Activated CD8-positive, alpha-beta T cell treated with anti-CD3 and anti-CD28 coated beads, Interleukin-2, amount 10 ng/mL, durations not matched to agents 7 days and 5 days (primary cell): ENCODE measurements at places on chromosomes 2 and 18.

- no peak for DNase-seq
These were observed 198.8 kb upstream of the LHCGR start for GRCh38 chr2:48954311-48954710.

GRCh38 chr2:28652217-28652616, 99.4 kb upstream of the PPP1CB start:
- no peak for DNase-seq

- DNase-seq = no peak
These were observed 706.9 kb upstream of the ID2 start for GRCh38 chr2:7974936-7975335.

- DNase-seq = no peak
These were observed 236.4 kb downstream of the PLCL1 start for GRCh38 chr2:198040835-198041234.

- DNase-seq = no peak
These were observed 88.4 kb upstream of the NPAS2 start for GRCh38 chr2:100731535-100731981.

DNA sequence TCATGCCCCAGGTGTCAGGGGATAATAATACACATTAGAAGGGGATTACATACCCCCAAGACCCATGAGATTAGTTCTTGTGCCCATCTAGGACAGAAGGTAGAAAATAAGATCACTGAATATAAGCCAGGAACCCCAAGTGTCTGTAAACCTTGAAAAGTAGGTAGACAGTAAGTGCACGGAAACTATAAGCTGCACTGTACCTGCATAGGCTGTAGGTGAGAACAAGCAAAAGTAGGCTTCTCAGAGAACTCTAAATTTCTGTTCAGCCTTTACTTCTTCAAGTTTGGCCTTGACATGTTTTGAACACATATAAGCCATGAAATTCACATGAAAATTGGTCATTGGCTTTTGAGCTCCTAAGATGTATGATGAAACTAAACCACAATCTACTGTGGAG, 113.0 kb upstream of the FSIP2 start:
- DNase-seq = no peak

- DNase-seq = no peak
These were observed 109.9 kb downstream of the TMEM131 start for GRCh38 chr2:97885841-97886240.

- DNase-seq = no peak
These were observed 152.5 kb downstream of the AFF3 start for GRCh38 chr2:99989905-99990304.

DNA sequence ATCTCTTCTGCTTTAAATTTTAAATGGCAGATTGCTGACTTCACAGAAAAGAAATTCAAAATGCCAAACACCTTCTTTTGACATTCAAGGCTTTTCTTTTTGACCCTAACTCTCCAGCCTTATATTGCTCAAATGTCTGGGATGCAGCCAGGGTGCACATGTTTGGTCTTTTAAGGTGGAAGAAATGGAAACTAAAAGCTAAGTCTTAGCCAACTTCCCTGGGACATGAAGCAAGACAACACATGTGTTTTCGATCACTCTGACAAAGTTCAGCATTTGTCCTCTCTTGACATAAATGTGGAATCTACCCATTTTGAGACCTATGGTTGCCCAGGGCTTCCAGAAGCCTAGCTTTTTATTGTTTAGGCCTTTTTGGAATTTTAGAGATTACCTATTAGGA, 161.6 kb downstream of the RDH14 start:
- DNase-seq = no peak

DNA sequence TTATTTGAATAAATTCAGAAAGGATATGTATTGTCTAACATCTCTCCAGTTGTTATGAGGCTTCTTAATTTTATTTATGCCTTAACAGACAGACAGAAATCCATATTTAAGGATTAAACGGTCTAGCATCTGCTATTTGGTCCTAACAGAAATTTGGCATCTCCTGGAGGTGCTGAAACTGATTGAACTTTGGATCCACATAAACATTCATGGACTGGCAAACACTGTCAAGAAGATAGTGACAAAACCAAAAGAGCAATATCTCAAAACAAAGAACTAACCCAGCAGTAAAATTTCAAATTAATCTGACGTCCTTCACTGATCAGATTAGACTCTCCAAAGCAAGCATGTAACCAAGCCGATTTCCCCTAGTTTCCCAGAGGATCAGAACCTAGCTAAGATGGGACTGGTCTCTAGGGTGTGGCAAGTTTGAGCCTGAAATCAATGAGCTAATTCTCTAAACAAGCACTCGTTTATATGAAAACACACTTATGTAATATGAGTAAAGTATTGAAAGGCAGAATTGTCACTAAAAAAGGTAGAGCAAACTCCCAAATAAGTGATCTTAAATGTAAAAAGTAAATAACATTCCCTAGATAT, 139.5 kb downstream of the NOL4 start:
- no peak for DNase-seq

GRCh38 chr2:30300456-30301221, 69.3 kb downstream of the LBH start:
- no peak for DNase-seq

GRCh38 chr2:17672583-17673317, 80.9 kb downstream of the SMC6 start:
- no peak for DNase-seq

DNA sequence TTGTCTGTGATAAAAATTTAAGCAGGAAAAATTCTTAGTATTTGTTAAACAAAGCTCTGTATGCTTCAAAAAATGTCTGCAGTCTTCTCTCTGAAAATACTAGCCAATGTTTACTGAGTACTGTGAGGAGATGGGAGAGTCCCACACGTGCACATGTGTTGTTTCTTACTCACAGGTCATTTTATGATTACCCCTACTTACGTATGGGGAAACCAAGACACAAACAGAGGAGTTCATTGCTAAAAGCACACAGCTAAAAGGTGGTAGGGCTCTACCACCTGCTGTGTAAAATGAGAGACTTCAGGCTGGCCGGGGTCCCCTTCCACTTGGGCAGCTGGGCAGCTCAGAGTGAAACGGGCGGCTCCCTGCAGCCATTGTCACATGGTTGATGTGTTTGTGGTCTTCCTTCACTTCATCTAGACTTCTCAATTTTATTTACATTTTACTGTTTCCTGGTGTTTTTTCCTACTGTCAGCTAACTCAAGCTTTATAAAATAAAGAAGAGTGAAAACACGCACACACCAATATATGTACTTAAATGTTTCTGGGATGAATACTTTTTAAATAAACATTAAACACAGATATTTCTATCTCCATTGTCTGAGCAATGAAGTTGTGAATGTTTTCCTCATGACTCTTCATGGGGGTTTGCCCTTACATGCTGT, 71.2 kb downstream of the MBP start:
- no peak for DNase-seq

GRCh38 chr2:240817496-240818292, 2.3 kb downstream of the KIF1A start:
- no peak for DNase-seq

DNA sequence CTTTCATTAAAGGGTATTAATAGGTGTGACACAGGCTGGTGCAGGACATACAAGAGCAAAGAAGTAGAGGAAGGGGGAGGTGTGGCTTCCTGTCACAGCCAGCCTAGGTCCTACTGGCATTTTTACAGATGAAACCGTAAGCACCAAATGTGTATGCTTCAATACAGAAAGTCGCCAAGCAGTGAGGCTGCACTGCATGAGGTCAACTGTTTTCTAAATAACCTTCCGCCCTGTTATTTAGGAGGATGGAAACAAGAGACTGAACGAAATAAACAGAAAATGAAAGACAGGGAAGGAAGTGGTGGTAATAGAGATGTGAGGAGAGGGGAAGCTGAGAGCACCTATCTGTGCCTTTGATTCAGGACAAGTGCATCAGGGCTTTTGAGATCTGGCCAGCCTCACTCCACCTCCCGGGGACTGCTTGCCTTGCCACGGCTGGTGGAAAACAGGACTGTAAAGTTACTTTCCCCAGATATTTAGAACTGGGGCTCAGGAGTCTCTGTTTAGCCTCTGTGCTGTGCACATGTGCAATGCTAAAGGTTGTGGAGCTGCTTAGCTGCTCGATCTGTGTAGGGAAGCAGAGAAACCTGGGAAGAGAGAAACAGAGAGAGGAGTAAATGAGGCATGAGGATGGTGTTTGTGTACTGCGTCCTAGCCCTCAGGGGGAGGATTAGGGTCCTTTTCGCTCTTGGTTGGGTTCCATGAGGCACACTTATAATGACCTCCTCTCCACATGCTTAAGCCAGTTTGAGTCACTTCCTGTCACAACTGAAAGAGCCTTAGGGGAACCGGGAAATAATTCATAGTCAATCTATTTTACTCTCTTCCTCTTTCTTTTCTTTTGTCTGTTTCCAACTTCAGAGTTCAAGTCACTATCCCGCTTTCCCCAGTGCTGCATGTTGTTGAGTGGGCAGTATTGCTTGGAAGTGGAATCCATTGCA, 62.3 kb upstream of the BOD1L2 start:
- peak; percentile 38 for DNase-seq

DNA sequence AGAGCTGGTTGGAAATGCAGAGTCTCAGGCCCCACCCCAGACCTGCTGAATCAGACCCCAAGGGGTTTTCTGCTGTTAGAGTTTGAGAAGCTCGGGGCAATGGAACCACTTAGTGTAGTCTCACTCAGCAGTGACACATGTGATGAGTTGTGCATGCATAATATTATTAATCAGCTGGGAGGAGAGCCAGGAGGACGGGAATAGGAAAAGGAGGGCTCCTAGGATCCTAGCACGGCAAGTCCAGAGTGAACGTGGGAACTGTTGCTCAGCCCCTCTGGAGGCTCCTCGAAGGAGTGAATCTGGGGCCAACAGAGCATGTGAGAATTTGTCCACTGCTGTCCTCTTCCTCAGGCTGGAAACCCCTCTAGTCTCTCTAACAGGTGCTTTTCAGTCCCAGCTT, 87.1 kb downstream of the HS1BP3 start:
- DNase-seq = no peak

- DNase-seq = no peak
These were observed 56.3 kb downstream of the RAPGEF4 start for GRCh38 chr2:172791953-172792352.

DNA sequence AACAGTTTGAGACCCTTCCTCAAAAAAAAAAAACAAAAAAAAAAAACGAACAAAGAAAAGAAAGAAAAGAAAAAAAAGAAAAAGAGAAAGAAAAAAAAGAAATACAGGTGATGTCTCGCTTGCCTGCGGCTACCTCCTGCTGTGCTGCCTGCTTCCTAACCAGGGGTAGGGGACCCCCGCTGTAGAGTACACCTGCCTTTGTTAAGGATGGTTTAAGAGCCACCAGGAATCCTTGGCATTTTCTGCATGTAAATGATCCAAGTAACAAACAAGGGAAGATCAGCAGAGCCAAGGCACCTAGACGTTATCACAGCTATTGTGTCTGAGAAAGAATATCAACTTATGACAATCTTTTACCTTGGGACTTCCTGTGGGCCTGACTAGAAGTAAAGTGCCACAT, 856.8 kb upstream of the GCFC2 start:
- DNase-seq = no peak

DNA sequence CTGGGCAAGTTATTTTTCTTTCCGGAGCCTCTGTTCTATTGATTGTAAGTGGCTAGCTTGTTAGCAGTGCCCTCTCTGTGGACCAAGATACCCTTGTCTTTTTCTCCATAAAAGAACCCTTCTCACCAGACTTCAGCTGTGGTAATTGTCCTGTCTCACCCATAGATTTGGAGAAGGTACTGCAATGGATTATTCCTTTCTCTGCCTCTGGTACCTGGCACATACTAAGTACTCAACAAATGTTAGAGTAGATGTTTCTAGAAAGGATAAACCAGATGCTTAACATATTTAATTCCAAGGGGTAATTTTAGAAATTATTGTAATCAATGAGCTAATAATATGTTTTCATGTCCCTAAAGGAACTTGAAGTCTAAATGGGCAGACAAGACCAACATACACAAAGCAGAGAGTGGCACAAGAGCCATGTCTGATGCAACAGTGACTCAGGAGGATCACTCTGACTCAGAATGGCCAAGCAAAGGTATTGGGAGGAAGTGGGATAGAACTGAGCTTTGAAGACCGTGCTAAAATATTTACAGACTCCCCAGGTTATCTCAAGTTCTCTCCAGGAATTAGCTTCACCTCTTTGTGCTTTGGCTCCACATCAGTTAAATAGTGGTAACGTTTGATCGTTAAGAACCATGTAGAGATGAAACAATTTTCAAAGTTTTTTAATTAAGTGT, 129.7 kb upstream of the OSR1 start:
- peak; percentile 23 for DNase-seq

GRCh38 chr2:64996871-64997307, 7.7 kb downstream of the SLC1A4 start:
- no peak for DNase-seq

- DNase-seq = no peak
These were observed 52.6 kb downstream of the TACR1 start for GRCh38 chr2:75146606-75147332.

DNA sequence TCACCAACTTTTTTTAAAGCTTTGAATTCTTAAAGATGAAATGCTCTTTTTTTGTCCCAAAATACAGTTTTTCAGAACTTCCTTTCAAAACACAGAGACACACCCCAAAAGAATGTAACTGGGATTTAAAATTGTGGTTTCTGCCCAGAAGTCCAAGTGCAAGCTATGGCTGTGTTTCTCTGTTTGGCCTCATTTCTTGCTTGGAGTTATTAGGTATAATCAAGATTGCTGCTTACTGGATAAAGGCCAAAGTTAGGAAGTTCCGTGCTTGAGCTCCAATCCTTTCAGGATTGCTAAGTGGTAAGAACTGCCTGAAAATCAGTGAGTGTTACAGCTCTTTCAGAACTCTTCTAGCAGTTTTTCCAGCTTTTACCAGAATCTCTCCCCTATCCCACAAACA, 16.9 kb downstream of the ZBTB7C start:
- DNase-seq = no peak

DNA sequence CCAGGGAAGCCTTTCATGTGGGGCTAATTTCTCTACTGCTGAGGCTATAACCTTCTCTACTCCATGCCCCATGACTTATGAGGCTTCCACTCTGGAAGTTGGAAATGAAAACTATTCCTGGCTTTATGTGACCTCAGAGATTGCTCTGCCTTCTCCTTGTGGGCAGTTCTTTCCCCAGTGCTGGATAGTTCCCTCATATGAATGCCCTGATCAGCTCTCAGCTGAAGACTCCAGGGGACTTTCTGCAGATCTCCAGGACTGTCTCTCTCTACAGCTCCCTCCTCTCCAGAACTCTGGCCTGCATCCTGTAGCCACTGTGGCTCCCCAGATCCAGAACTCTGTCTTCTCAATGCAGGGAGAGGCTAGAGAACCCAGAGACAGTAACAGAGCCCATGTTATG, 235.1 kb downstream of the SEPTIN10 start:
- no peak for DNase-seq

DNA sequence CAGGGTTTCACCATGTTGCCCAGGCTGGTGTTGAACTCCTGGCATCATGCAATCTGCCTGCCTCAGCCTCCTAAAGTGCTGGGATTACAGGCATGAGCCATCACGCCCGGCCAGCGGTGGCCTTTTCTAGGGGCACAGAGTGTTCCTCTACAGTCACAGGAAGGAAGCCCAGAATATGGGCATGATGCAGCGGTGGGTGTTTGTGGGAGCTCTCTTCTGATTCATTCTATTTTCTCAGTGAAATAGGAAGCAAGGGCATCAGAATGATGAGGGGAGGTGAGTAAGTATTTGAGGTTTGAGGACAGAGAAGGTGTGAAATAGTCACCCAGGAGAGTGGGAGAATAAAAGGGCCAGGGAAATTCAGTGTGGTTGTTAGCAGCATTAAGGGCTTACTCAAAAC, 70.3 kb upstream of the PSME4 start:
- DNase-seq = peak; percentile 39
